ENCODE measurements at places on chromosomes 1 and 21.

- no peak for DNase-seq
Observed at GRCh38 chr1:10773376-10773775, 23.1 kb downstream of the CASZ1 start.

DNA sequence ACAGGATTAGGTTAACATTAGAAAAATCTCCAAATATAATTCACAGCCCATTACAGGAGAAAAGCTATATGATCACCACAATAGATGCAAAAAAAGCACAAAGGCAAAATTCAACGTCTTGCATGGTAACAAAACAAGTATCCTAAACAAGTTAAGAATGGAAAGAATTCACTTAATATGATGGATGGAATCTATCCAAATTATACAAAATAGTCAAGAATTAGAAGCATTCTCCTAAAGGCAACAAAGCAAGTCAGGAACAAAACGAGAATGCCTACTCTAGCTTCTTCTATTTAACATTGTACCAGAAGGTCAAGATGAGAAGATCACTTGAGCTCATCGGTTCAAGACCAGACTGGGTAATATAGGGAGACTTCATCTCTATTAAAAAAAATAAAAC, 442.8 kb downstream of the SETD4 start:
- no peak for DNase-seq

- DNase-seq: no peak
Observed at GRCh38 chr1:211653293-211653692, 22.1 kb downstream of the NEK2 start.

DNA sequence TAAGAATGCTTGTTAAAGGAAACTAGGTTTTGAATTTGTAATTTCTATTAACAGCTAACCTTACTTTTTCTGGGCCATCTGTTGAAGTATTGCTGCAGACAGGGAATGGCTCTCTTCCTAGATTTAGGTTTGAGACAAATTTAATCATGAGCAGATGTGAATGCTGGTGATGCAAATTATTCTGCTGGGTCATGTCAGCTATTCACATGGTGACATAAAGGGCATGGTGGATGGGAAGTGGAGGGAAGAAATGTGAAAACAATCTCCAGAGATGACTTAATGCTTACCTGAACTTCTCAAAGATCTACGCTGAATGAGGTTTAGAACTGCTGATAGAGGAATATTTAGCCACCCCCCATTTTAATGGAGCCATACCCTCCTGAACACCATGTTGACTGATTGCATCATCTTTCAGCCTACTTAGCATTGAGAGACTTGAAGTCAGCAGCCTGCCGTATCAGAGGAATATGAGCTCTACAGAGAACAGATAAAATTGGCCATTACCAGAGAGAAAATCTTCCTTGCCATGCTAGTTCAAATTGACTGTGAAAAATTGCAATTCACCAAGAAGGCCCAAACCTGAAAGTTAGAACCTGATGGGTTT, 138.8 kb downstream of the HHAT start:
- DNase-seq: no peak
